ENCODE measurements at places on chromosomes 5 and 9. TPM values are rescaled to one million over a fixed set of nuclear protein-coding genes. Genes with fewer than 3 reads are reported as not detected.

ZNF79 gene
- 7.3 TPM for polyA plus RNA-seq

BAAT gene
- 0.35 TPM for polyA plus RNA-seq

RANBP17 gene
- polyA plus RNA-seq: 8.2 TPM

ADRB2 gene
- polyA plus RNA-seq: 0.13 TPM

NRG2 gene
- 0.93 TPM for polyA plus RNA-seq

ELAVL2 gene
- polyA plus RNA-seq: 4.8 TPM

MOB3B gene
- polyA plus RNA-seq: 27.1 TPM

GRXCR2 gene
- not detected for polyA plus RNA-seq

VDAC1 gene
- polyA plus RNA-seq: 208 TPM

PURA gene
- 14.8 TPM for polyA plus RNA-seq

PRLR gene
- 26.9 TPM for polyA plus RNA-seq

KCNV2 gene
- polyA plus RNA-seq: 0.13 TPM

GAS1 gene
- polyA plus RNA-seq: 53.5 TPM

MAPKAP1 gene
- 77.1 TPM for polyA plus RNA-seq

IGIP gene
- polyA plus RNA-seq: 8.5 TPM

SLC34A1 gene
- polyA plus RNA-seq: 223 TPM
